ENCODE measurements at places on chromosomes 12 and 14. TPM values are rescaled to one million over a fixed set of nuclear protein-coding genes. Genes with fewer than 3 reads are reported as not detected.

MYH6 gene
- total RNA-seq, result not detected

FKBP3 gene
- 27.0 TPM for total RNA-seq

HELB gene
- 2.8 TPM for total RNA-seq

NTF3 gene
- 1.4 TPM for total RNA-seq

MTHFD1 gene
- 45.8 TPM for total RNA-seq

SMOC1 gene
- total RNA-seq, result not detected

LGR5 gene
- not detected for total RNA-seq

CATSPERB gene
- not detected for total RNA-seq

LGMN gene
- 51.0 TPM for total RNA-seq

ANKRD33 gene
- total RNA-seq, result not detected

CCDC91 gene
- total RNA-seq, result 9.1 TPM

MYF5 gene
- not detected for total RNA-seq

TPPP2 gene
- not detected for total RNA-seq

IGFBP6 gene
- 44.7 TPM for total RNA-seq

NAV3 gene
- 6.3 TPM for total RNA-seq

SYT1 gene
- 3.6 TPM for total RNA-seq

ATXN3 gene
- total RNA-seq, result 50.3 TPM

POTEM gene
- not detected for total RNA-seq

JAG2 gene
- total RNA-seq, result 197 TPM

SRGAP1 gene
- total RNA-seq, result 2.9 TPM

PCED1B gene
- total RNA-seq, result 0.32 TPM

PLEKHG7 gene
- not detected for total RNA-seq

PPP1R13B gene
- 25.5 TPM for total RNA-seq

MBD6 gene
- total RNA-seq, result 9.9 TPM

RPS6KA5 gene
- 3.1 TPM for total RNA-seq

Measured in bladder microvascular endothelial cell (primary cell).